GM12892 (cell line): ENCODE measurements at places on chromosomes 16 and 17.

GRCh38 chr17:20033415-20033814, 24.3 kb downstream of the SPECC1 start:
- DNase-seq, result no peak

DNA sequence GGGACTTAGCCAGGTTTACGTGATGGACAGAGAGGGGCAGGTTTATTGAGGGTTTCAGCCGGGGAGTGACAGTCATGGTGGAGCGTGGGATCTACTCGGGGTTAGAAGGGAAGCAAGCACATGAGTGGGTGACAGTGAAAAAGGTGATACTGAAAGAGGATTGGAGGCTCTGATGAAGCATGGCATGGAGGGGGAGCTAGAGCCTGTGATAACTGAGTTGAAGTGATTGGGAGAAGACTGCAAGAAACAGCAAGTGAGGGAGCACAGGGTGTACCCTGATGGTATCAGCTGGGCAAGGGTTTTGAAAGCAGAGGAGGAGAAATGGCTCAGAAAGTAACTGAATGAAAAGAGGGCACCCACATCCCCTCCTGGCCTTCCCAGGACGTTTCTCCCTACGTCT, 6.7 kb upstream of the KSR1 start:
- DNase-seq, result no peak

DNA sequence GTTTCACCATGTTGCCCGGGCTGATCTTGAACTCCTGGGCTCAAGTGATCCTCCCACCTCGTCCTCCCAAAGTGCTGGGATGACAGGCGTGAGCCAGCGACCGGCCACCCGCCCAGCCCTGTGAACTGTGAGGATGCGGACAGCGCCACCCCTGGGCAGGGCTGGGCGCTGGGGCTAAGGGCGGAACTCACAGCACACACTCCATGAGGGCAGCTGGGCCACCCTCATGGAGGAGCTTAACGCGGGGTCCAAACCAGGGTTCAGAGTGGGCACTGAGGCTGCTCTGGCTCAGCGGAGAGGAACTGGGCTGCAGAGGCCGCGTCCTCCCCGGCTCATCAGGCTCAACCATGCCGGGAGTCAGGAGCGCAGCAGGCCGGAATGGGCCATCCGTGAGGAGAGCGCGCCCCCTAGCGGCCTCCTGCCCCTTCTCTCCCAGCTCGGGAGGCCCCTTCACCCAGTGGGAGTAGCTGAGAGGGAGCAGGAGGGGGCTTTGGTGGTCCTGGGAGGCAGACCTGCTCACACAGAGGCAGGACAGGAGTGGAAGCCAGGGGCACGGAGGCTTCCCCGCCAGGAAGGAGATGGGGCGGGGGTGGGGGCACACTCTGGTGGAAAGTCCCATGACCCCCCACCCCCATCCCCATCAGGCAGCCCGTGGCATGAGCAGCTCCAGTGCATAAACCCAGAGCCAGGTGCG, 13.8 kb downstream of the CORO7 start:
- peak; percentile 97 for DNase-seq

- no peak for DNase-seq
Observed at GRCh38 chr16:14428043-14428442, 202.0 kb downstream of the PARN start.

- DNase-seq, result no peak
Observed at GRCh38 chr16:67803894-67804293, 2.5 kb downstream of the RANBP10 start.

- no peak for DNase-seq
Observed at GRCh38 chr17:77497578-77497934, 356.8 kb downstream of the SEC14L1 start.

DNA sequence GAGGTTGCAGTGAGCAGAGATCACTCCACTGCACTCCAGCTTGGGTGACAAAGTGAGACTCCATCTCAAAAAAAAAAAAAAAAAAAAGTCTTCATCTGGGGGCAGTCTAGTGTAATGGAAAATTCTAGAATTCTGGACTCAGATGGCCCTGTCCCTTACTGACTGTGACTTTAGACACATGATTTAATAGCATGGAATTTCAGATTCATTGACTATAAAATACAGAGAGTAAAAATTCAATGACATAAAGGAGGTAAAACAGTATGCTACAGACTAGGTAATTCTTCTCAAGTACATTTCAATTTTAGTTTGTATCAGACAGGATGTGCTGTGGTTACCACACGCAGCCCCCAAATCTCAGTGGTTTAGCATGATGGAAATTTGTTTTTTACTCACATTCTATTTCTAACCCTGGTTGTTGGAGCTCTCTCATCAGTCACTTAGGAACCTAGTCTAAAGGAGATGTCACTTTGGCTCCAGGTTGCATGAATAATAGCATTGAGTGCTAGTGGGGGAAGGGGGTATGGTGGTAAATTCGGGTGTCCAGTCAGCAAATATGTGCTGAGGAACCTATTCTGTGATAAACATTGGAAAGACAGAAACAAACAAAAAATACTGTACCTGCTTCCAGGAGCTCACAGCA, 444.0 kb downstream of the XYLT1 start:
- no peak for DNase-seq

GRCh38 chr16:89828199-89828869, at the start of gene SPIRE2:
TSS of gene SPIRE2 (plus strand) at chr16:89828475. CDS start at chr16:89828551, 76 bp downstream.
- DNase-seq, result peak; percentile 62

- no peak for DNase-seq
Observed at GRCh38 chr17:5545051-5545987, 39.0 kb downstream of the NLRP1 start.

DNA sequence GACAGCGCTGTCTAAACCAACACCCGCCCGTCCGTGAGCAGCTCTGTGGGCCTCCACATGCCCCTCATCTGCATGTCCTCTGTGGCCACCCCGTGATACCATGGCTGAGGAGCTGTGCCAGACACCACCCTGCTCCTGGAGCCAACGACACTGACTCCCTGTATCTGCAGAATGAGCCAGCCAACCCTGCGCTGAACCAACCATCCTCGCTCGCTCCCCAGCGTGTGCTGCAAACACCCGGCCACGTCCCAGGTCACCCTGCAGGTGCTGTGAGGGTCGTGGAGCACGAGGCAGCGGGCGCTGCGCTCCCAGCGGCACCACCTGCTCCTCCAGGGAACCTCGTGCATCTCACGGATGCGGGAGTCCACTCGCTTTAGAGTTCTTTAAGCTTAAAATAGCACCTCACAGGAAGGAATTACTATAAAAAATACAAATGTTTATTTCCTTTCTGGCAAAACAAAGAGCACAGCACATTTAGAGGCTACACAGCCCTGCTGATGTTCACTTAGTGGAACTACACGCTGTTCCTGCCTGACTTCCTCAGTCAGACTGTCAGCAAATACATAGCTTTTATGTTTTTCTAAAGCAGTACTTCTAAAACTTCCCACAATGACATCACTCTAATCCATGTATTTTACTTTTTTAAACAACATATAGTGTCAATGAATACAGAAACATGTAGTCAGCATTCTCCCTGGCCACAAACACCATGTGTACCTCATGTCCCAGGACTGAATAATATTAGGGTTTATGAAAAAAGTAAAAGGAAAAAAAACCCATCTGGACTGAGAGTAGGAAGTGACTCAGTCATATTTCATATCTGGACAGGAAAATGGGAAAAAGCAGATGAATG, 43.5 kb downstream of the MAP1LC3B start:
- no peak for DNase-seq

GRCh38 chr16:66681676-66682075, 14.9 kb downstream of the CMTM4 start:
- no peak for DNase-seq

- no peak for DNase-seq
Observed at GRCh38 chr17:31580706-31581490, 189.4 kb downstream of the RAB11FIP4 start.
